ENCODE measurements at places on chromosomes 5 and 9.
A peak's percentile ranks its signal among the peaks of the same experiment; 100 is the strongest.

DNA sequence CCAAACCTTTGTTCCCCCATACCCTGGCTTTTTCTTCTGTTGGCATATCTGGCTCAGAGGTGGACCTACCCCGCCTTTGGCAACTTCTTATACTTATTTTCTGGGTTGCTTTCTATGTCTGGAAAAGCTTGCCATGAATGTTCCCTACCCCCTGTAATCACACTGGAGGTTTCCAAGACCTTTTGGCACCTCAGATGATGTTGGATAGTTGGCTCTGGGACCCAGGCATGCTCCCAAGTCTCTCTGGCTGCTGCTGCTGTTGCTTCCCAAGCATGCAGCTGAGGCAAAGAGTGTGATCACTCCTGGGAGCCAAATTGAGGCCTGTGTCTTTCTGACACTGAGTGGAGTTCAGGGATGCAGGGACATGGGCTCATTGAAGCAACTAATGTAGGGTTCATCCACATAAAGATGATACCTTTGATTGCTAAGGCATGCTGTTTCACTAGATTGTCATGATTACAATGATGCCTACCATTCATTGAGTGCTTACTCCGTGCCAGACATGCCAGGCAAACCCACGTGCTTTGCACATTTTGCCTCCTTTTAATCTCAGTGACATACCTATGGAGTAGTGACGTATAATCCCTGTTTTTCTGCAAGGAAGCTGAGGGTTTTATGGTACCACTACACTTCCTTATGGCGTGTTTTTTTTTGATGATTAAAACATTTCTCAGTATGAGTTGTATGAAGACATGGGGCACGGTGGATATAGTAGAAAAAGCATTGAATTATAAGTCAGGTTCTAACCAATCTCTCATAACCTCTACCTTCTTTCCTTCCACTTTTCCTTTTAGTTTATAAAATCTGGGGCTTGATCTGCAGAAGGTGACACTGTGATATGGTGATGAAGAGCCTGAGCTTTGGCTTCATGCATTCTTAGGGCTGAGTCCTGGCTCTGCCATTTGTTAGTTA is 73.1 kb downstream of the ARHGAP26 start:
- no peaks in the 10 kb centered on the region for H3K36me3 ChIP-seq
- DNase-seq, result no peak
- H3K27ac ChIP-seq, result no peak overlapping the region
- no peak overlapping the region for H3K4me3 ChIP-seq
- no peaks in the 10 kb centered on the region for H3K27me3 ChIP-seq
- H3K4me1 ChIP-seq, result peaks cover 31% of the 10 kb centered on the region

DNA sequence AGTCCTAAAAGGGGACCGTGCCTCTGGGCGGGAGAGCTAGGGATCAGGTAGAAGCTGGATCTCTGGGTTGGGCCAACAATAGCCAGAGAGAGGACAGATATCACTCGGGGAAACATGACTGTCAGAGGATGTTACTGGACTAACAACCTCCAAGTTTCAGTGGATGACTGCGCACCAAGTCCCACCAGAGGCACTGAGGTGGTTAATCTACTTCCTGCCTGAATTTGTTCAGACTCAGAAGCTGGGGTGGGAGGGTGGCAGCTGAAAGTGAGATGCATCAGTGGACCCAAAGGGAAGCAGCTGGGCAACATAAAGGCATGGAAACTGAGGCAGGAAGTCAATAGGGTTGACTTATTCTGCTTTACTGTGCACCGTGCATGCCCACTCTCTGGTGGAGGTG is 130.1 kb upstream of the SLC44A1 start:
- H3K27ac ChIP-seq, result no peak overlapping the region
- no peaks in the 10 kb centered on the region for H3K36me3 ChIP-seq
- DNase-seq, result no peak
- H3K4me1 ChIP-seq, result peaks cover 36% of the 10 kb centered on the region
- no peak overlapping the region for H3K4me3 ChIP-seq

DNA sequence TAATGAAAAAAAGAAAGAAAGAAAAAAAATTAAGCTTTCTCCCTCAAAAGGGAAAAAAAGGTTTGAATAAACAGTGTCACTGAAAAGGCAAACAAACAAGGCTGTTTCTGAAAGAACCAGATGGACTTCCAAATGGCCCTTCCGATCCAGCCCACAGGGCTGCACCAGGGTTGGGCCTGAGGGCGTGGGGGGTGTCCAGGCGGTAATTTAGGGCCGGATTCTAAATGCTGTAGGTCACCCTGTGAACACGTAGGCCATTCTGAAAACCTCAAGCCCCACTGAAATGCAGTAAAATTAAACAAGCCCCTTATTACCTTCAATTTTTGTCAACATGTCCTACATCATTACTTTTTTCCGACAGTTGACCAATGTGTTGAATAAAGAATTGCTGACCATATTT is 132.1 kb downstream of the HSD17B3 start:
- no peaks in the 10 kb centered on the region for H3K36me3 ChIP-seq
- H3K27me3 ChIP-seq, result peaks cover 68% of the 10 kb centered on the region
- no peak overlapping the region for H3K4me3 ChIP-seq
- H3K27ac ChIP-seq, result no peak overlapping the region
- DNase-seq, result no peak

- H3K4me1 ChIP-seq, result no peaks in the 10 kb centered on the region
- no peak overlapping the region for H3K27ac ChIP-seq
- H3K36me3 ChIP-seq, result no peaks in the 10 kb centered on the region
- H3K4me3 ChIP-seq, result no peak overlapping the region
- no peaks in the 10 kb centered on the region for H3K27me3 ChIP-seq
Observed at GRCh38 chr9:9913276-9913832, 699.4 kb downstream of the PTPRD start.

GRCh38 chr5:131384173-131384572 is 120.3 kb downstream of the CDC42SE2 start:
- H3K36me3 ChIP-seq, result no peaks in the 10 kb centered on the region
- no peaks in the 10 kb centered on the region for H3K27me3 ChIP-seq
- H3K4me1 ChIP-seq, result peaks cover 8% of the 10 kb centered on the region
- DNase-seq, result no peak

DNA sequence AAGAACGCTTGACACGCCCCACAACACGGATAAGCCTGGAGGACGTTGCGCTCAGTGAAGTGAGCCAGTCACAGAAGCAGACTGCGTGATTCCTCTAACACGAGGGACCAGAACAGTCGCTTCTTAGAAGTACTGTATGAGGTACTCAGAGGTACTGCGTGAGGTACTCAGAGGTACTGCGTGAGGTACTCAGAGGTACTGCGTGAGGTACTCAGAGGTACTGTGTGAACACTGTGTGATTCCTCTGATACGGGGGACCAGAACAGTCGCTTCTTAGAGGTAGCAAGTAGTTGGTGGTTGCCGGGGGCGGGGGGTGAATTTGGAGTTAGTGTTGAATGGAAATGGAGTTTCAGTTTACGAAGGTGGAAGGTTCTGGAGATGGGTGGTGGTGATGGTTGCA is 5.8 kb downstream of the NDUFS6 start:
- H3K27ac ChIP-seq, result no peak overlapping the region
- no peak for DNase-seq
- peaks cover 13% of the 10 kb centered on the region for H3K4me1 ChIP-seq
- no peaks in the 10 kb centered on the region for H3K27me3 ChIP-seq
- H3K4me3 ChIP-seq, result no peak overlapping the region

DNA sequence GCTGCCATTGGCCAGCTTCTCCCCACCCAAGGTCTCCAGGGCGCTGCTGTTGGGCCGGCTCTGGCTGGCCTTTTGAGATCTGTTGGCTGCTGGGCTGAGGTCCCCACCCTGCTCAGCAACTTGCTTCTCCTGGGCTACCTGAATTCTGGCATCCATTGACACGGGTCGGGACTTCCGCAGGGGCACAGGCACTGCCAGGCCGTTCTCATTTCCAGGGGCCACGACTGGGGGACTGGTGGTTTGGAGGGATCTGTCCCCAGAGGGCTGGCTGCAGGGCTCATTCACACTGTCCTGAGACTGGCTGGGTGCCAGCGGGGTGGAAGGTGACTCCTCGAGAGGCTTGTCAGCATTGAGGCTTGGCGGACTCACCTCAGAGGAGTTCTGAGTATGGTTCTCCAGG is 87.1 kb upstream of the FBXW11 start:
- H3K4me1 ChIP-seq, result no peaks in the 10 kb centered on the region
- H3K27me3 ChIP-seq, result no peaks in the 10 kb centered on the region
- DNase-seq, result no peak
- H3K36me3 ChIP-seq, result no peaks in the 10 kb centered on the region
- H3K4me3 ChIP-seq, result no peak overlapping the region
- no peak overlapping the region for H3K27ac ChIP-seq

DNA sequence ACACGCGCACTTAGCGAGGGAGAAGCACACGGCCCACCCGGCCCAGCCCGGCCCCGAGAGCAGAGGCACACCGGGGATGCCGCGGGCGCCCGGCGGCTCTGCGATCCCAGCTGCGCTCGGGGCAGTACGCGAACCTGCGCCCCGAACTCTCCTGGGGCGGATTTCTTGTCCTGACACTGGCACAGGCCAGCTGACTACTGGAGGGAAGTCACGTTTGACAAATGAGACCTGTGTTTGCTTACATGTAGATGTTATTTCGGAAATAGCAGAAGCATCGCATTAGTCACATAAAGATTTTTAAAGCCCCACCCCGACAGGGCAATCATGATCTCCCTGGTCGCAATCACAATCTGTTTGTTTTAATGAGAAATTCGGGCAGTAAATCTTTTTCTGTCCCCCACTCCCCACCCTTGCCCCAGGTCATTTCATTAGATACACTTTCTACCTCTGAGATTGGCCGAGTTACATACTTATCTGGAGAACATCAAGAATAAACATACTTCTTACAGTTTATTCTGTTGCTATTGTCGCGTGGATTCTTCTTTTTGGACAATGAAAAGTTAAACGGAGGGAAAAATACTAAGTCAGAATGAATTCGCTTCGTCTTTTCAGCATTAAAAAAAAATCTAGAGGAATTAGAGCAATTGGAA is 518.9 kb downstream of the CTNND2 start:
- H3K4me3 ChIP-seq, result no peak overlapping the region
- no peak overlapping the region for H3K27ac ChIP-seq
- H3K4me1 ChIP-seq, result no peaks in the 10 kb centered on the region
- no peak for DNase-seq

DNA sequence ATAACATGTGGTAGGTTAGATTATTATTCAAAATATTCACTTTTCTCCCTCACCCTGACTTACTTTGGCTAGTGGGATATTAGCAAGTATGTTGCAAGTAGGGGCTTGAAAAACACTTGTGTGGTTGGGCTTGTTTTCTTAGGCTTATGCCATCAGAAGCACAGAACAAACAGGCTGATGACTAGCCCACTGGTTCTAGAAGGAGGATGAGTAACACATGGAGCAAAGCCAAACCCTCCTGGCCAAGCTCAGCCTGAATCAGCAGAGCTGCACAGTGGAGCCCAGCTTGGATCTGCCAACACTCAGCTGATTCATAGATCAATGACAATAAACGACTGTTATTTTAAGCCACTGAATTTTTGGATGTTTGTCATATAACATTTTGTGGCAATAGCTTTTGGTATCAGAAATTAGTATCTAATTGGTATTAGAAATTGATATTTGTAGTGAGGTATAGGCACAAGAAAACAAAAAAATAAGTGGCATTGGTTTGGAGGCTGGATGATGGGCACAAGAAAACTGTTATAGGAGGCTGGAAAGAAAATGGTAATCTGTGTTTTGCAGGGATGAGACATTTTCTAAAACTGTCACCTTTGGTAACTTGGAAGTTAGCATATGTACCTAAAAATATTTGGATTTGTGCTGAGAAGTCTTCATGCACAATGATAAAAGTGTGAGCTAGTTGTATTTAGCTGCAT is 46.1 kb upstream of the ZBED3 start:
- no peak overlapping the region for H3K27ac ChIP-seq
- peak; percentile 56 for DNase-seq
- H3K4me3 ChIP-seq, result no peak overlapping the region
- no peaks in the 10 kb centered on the region for H3K27me3 ChIP-seq

All from PC-9 (cell line).